ENCODE measurements at places on chromosomes 7 and 10.

DNA sequence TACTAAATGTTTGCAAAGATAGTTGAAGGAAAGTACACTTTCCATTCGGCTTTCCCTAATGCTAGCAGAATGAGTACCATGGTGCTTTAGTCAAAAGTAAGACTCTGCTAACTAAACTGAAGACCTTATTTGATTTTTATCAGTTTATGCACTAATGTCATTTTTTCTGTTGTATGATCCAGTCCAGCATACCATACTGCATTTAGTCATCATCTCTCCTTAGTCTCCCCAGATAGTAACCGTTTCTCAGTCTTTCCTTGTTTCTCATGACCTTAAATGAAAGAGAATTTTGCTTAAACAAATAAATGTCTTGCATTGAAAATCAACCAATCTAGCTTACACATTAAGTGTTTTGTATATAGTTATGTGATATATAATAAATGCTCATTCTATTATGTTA, 529.5 kb upstream of the SEMA3D start:
- no peak for DNase-seq

- no peak for DNase-seq
Observed at GRCh38 chr7:96354881-96355280, 33.0 kb upstream of the SLC25A13 start.

- no peak for DNase-seq
Observed at GRCh38 chr10:132745511-132745910, 40.4 kb downstream of the NKX6-2 start.

DNA sequence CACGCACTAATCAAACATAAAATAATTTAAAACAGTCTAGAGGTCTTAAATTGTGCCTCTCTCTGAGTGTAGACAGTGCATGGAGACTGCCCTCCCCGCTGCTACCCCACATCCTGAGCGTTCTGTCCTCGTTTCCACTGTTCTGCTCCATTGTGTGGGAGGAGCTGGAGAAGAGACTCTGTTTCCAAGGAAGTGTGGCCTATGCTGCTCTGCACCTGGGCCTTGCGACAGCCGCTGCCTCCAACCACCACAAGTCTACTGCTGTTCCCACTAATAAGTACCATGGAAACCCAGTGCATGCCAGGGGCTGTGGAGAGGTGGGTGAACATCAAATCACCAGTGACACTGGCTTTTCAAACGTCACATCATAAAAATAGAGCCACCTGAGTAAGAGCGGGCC, 19.6 kb downstream of the NRG3 start:
- no peak for DNase-seq

GRCh38 chr7:124462249-124462648, 303.3 kb downstream of the GPR37 start:
- no peak for DNase-seq

- DNase-seq, result no peak
Observed at GRCh38 chr10:2471811-2472210, 595.5 kb upstream of the PFKP start.

DNA sequence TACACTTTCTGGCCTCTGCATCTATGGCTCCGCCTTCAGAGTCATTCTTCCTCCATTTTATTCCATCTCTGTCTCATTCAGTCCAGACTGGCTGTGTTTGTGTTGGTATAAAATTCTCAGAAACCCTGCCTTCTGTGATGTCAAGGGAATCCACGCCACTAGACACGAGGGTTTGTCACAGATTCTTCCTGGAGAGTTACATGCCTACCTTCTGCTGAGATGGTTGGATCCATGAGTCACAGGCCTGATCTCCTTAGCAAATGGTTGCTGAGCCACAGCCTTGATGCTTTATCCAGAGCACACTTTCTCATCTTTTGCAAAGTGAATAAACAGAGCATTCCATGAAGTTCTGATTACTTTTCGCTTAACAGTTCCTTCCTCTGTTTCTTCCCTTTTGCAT, 35.9 kb upstream of the TSPAN33 start:
- no peak for DNase-seq

DNA sequence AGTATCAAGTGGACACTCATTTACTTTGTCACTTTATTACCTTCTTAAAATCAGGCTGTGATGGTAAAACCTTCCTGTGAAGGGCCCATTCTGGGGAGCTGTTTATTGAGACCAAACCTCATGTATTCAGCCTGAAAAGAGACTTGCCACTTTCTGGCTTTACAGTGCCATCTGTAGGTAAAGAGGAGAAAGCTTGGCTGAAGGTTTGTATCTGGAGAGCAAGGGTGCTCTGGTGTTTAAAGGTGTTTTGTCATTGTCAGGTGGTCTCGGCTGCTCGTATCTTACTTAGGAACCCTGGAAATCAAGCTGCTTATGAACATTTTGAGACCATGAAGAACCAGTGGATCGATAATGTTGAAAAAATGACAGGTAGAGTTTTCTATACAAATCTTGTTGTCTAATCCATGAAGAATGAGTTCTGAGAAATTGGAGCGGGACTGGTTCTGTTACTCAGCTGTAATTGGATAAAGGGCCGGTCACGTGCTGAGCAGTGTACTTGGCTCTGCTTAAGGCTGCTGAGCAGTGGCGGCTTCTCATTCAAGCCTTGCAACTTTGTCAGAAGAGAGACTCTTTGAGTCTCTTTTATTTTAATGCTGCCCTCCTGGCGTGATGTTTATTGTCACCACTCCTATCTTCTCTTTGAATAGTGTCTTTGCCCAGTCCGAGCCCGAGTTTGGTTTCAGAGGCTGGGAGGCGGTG, 46.9 kb downstream of the AP3M1 start:
- no peak for DNase-seq

GRCh38 chr7:32215697-32216096, 145.5 kb upstream of the PDE1C start:
- no peak for DNase-seq

- no peak for DNase-seq
Observed at GRCh38 chr10:117991701-117992100, 55.0 kb downstream of the RAB11FIP2 start.

DNA sequence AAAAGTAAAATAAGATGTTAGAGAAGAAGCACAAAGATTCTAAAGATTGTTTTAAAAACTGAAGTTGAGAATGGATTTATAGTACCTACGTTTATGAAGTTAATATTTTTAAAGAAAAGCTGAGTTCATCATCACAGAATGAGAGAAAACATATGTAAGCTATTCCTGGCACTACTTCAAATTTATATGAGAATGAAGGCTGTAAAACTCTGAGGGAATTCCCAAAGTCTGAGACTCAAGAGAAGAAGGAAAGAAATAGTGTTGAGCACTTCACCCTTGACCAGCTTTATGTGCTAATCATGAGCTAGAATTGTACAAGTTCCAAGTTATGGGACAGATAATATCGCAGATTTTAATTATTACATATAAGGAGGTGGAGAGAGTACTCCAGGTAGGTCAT, 323.7 kb upstream of the GNAI1 start:
- DNase-seq, result no peak

DNA sequence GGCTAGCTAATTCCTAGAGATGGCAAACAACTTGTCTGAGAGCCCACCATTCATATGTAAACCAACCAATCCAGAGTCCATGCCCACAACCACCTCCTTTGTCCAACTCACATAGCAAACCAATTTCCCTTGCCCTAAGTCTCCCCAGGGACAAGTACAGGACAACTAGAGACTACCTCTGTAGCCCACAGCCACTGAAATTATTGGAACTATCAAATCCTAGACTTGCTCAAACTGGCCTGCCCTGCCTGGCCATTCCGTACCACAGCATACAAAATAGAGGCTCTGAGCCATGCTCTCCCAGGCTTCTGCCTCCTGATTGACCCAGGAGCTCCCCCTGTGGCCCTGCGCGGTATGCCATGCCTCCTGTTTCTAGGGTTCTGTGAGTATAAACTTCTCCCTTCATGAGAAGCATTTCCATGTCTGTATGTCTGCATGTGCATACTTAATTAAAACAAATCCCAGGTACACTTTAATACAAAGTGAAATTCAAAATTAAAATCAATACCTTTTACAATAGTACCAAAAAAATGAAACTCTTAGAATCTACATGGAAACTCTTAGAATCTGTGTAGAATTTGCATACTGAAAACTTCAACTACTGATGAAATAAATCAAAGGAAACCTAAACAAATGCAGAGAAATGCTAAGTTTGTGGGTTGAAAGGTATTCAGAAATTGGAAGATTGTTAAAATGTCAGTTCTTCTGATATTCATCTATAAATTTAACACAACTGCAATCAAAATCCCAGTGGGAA, 4.0 kb upstream of the HECW1 start:
- peak; percentile 39 for DNase-seq

GRCh38 chr7:100519580-100519979, 19.4 kb upstream of the AGFG2 start:
- no peak for DNase-seq

GRCh38 chr7:44217852-44218402, 17.1 kb downstream of the YKT6 start:
- no peak for DNase-seq

- DNase-seq, result peak; percentile 67
Observed at GRCh38 chr7:4260867-4261600, 421.1 kb upstream of the FOXK1 start.

- no peak for DNase-seq
Observed at GRCh38 chr7:99366646-99367045, 7.9 kb upstream of the ARPC1B start.

- no peak for DNase-seq
Observed at GRCh38 chr10:43658227-43658626, 9.5 kb upstream of the ZNF32 start.
